ENCODE measurements at places on chromosomes 11 and 22.

DNA sequence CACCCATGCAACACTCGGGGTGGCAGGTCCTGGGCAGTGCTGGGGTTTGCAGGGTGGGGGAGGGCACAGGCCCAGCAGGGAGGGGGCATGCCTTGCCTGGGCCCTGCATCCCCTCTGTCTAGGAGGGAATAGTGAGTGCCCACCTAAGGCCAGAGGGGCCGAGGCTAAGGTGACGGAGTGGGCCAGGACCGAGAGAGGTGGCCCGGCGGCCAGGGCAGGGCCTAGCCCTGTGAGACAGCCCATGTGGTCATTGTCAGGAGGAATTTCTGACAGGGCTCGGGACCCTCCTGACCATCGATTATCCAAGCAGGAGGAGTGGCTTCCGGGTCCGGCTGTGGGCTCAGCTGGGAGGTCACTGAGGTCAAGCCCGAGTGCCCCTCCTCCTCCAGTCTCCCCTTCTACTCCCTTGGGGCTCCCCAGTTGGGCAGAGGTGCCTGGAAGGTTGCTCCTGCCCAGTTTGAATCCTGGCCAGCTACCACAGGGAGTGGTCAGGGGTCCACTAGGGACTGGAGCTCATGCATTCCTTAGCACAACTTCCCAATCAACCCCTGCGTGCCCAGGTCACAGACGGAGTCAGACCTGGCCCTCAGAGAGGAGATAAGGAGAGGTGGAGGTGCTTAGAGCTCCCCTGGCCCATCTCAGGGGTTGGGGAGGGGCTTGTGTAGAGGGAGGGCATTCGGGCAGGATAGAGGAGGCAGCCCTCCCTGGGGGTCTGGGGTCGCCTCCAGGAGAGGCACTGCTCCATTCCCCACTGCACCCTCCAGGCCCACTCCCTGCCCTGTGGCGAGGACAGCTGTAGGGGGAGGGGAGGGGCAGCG is 14.7 kb downstream of the GP1BB start:
- DNase-seq, result no peak

DNA sequence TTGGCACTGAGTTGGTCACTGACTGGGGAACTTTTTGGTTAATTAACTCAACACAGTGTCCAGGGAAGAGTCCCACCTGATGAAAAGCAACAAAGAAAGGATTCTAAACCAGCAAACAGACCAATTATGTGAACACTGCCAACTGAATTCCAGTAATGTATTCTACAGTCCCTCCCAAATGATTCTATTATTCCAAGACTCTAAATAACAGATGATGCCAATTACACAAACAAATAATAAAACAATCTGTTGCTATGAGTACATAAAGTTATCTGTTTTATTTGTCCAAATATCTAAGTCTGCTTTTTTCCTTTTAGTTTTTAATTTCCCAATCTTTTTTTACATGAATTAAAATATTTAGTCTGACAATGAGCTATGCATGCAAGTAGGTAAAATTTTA is 98.3 kb upstream of the TP53AIP1 start:
- no peak for DNase-seq

DNA sequence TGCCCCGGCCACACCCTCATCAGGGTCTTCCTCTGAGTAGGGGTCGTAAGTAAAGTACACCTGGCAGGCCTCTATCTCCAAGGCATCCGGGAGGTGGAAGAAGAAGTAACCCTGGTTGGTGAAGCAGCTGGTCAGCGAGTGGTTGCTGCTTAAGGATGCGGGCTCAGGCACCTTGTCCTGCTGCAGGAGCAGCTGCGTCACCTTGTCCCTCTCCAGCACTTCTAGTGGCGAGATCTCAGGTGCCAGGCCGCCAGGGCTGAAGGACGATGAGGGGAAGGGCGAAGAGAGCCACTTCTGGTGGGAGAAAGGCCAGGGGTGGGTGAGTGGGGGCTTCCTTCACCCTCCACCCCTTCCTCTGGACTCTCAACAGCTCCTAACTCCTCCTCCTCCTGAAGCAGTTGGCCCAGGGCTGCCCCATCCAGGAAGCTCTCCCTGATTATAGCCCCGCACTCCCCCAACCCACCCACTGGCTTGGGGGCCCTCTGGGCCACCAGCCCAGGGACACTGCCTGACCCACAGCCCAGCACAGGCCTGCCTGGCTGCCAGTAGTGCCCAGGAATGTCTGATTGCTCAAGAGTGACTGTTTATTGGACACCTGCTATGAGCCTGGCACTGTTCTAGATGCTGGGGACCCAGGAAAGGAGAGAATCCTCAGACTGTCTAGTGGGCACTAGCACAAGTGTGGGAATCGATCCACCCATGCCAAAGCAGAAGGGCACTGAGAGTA is 19.2 kb upstream of the TMPRSS6 start:
- DNase-seq, result no peak

GRCh38 chr11:70296681-70297080 is 26.2 kb downstream of the PPFIA1 start:
- DNase-seq, result no peak

DNA sequence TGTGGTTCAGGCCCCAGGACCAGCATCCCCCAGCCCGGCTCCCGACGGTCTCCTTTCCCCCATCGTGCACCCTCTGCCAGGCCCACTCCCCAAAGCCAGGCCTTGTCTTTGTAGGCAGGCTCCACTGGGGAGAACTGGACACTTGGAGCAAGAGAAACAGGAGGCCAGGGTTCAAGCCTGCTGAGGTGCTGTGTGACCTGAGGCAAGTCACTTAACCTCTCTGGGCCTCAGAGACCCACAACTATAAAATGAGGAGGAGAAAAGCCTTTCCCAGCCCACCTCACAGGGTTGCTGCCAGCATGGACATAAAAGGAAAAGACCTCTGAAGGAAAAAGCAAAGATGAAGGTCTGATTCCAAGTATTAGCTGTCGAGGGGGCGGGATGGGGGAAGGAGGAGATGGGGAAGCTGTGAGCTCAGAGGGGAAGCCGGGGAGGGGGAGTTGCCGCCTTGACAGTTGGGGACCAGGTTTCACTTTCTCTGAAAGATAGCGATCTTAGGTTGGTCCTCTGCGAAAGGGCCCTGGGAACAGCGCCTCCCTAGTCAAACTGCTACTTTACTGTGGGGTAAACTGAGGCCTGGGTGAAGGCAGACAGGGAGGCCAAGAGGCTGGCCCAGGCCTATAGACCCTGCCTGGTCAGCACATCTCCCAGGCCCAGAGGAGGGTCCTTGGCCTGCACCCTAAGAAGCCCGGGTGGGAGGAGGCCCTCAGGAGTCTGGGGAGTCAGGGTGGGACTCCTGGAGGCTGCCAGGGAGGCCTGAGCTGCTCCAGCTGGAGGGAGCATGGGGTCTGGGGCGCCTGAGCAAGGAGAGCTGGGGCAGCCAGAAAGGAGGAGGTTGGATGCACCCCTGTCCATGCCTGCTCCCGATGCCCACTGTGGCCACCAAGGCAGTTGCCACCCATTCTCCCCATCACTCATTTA is 991 bp upstream of the OSM start:
- peak; percentile 55 for DNase-seq

- no peak for DNase-seq
These were observed 6.8 kb upstream of the DEUP1 start for GRCh38 chr11:93323747-93324146.

GRCh38 chr11:35029979-35030682 is 108.8 kb upstream of the CD44 start:
- DNase-seq, result peak; percentile 86

- no peak for DNase-seq
These were observed 1280.4 kb downstream of the TBC1D22A start for GRCh38 chr22:48042621-48043395.

DNA sequence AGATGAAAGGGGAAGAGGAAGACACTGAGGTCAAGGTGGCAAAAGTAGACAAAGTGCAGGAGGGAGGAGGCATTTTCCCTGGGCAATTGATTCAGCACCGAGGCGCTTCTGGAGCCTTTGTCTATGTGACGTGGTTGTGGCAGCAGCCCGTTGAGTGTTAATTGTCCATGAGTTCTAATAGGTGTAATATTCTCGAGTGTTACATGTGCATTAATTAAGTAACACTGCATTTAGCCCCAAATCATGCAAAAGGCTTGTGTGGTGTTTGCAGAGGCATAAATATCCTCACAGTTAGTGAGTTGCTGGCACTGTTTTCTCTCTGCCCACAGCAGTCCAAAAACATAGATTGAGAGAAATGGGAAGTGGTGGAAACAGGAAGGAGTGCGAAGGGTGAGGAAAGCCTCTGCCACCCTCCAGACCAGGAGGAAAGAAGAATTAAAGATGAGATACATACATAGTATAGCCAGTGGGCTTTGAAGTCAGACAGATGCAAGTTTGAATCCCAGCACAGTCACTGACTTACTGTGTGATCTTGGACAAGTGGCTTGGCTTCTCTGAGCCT is 361.2 kb downstream of the MN1 start:
- peak; percentile 26 for DNase-seq

GRCh38 chr11:35180317-35181233 is 41.6 kb downstream of the CD44 start:
- no peak for DNase-seq

GRCh38 chr11:123034597-123034996 is 27.3 kb downstream of the HSPA8 start:
- peak; percentile 86 for DNase-seq

- DNase-seq, result no peak
These were observed 2.8 kb downstream of the CORO1B start for GRCh38 chr11:67440229-67441097.

GRCh38 chr11:44029977-44030911 is 17.5 kb upstream of the ACCSL start:
- DNase-seq, result no peak

GRCh38 chr11:69914286-69915150 is 95.3 kb upstream of the FGF3 start:
- no peak for DNase-seq

- no peak for DNase-seq
These were observed 5.5 kb downstream of the CBX6 start for GRCh38 chr22:38866399-38867123.

DNA sequence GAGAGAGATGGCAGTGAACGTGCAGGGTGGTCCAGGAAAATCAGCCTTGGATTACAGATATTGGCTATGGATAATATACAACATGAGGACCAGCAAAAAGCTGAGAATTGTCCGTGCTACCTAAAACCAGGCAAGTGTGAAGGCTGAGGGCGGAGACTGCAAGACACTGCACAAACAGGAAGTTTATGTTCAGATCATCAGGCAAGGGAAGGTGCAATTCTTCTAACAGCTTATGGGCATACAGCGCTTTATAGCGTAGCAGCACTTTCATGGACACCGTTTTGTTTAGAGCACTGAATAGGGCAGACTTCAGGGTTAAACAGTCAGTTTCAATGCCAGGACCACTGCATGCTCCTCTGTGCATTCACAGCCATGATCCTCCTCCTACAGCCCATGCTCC is 93.1 kb upstream of the TMEM45B start:
- DNase-seq, result no peak

DNA sequence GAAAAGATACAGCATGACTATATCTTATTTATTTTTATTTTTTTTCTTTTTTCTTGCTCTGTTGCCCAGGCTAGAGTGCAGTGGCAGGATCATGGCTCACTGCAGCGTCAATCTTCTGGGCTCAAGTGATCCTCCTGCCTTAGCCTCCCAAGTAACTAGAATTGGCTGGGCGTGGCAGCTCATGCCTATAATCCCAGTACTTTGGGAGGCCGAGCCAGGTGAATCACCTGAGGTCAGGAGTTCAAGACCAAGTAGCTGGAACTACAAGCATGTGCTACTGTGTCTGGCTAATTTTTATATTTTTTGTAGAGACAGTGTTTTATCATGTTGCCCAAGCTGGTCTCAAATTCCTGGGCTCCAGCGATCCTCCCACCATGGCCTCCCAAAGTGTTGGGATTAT is 28.3 kb upstream of the CCDC134 start:
- no peak for DNase-seq

DNA sequence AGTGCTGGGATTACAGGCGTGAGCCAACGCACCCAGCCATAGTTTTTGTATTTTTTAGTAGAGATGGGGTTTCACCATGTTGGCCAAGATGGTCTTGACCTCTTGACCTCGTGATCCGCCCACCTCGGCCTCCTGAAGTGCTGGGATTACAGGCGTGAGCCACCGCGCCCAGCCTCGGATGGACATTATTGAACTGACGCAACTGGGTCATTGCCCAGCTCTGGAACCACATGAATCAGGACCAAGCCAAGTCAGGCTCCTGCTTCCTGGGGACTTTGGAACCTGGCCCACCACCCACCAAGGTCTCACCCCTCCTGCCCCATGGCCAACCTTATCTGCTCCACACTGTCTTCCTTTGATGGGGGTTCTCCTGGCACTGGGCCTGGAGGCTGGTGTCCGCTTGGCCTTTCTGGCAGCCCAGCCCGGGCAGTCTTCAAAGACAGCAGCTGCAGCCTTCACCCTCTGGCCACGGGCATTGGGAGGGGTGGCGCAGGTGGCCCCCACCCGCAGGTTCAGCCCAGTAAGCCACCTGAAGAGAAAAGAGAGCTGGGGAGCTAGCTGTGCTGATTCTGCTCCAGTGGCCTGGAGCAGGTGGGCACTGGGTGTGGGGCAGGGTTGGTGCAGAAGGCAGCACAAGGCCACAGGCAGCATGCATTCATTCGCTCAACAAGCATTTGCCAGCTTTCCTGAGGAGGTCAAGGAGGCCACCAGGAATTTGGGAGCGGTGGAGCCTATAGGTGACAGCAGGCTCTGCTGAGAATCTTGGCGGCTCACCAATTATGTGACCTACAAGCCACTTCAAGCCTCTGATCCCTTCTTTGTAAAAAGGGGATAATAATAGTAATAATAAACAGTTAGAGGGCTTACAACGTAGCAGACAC is 5.7 kb downstream of the CHADL start:
- DNase-seq, result no peak

Data from inflammatory macrophage (primary cell).